ENCODE measurements at places on chromosomes 13 and 19. TPM values are rescaled to one million over a fixed set of nuclear protein-coding genes. Genes with fewer than 3 reads are reported as not detected.

The ZNF480 gene
- 10.3 TPM for total RNA-seq

The CYP4F11 gene
- total RNA-seq: not detected

The DCLK1 gene
- 132 TPM for total RNA-seq

The OR4F17 gene
- total RNA-seq: not detected

The SNRNP70 gene
- 105 TPM for total RNA-seq

The CC2D1A gene
- total RNA-seq: 22.4 TPM

The ZNF823 gene
- 9.4 TPM for total RNA-seq

The NPHS1 gene
- not detected for total RNA-seq

The KMT5C gene
- total RNA-seq: 10.9 TPM

The NMRK2 gene
- not detected for total RNA-seq

The RFPL4A gene
- total RNA-seq: not detected

The FFAR2 gene
- total RNA-seq: not detected

The ZNF726 gene
- 1.8 TPM for total RNA-seq

The MEGF8 gene
- 30.0 TPM for total RNA-seq

The CFAP97D2 gene
- total RNA-seq: not detected

The ZNF709 gene
- total RNA-seq: 5.0 TPM

The METTL21C gene
- total RNA-seq: not detected

The RGL3 gene
- 0.36 TPM for total RNA-seq

The WASF3 gene
- 23.5 TPM for total RNA-seq

The ZNF154 gene
- 7.6 TPM for total RNA-seq

The PEAK3 gene
- total RNA-seq: under 0.01 TPM

Measured in osteoblast (primary cell).